ENCODE measurements at places on chromosomes 3 and 15.

- no peak for DNase-seq
Measured at GRCh38 chr3:100310355-100310965, 24.1 kb upstream of the NIT2 start.

GRCh38 chr3:11536936-11537612 is 106.6 kb downstream of the VGLL4 start:
- no peak for DNase-seq

GRCh38 chr3:154324919-154325318 is 632 bp upstream of the DHX36 start:
- no peak for DNase-seq

DNA sequence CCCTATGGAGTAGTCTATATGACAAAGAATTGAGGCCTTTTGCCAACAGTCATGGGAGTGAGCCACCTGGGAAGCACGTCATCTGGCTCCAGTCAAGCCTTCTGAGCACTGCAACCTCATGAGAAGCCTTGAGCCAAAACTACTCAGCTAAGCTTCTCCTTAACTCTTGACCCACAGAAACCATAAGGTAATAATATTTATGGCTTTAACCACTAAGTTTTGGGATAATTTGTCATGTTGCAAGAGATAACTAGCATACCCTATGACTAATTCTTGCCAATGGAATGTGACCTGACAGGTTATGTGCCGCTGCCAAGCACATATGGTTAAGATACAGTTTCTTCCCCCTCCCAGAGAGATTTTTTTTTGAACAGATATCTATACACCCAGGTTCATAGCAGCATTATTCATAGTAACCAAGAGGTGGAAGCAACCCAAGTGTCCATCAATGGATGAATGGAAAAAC is 11.8 kb upstream of the SLC6A11 start:
- DNase-seq: no peak

DNA sequence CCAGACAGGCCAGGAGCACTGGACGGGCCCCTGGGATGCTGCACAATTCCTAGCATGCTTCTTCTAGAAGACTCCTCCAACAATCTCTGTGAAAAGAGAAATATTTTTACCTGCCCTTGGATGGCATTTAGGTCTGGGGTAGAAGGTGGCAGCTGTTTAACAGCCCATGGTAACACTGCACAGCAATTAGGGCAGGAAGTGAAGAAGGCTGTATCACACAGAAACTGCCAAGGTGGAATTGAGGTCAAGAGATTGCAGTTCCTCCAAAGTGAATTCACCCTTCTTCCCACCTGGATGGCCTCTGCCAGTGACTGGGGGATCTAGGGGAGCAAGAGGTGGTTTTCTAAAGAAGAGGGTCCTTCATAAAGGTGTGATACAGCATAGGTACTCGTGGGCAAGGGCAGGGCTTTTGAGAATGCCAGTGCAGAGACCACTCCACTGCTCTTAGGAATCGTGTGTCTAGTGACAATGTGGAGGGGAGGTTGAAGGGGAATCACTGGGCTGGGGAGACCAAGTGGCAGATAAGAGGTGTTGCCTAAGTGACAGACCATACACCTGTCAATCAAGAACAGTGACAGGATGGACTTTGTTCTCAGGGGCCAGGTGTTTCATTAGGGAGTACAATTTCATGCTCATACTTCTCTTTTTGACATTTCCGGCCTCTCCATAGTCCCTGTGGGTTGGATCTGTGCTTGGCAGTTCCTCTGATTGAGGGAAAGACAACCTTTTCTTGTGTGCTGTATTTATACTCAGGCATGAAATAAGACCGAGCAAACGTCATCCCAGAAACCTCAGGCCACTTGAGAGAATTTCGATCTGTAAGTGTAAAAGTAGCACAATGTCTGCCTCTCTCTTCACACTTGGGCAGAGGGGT is 83.5 kb upstream of the BCL6 start:
- no peak for DNase-seq

DNA sequence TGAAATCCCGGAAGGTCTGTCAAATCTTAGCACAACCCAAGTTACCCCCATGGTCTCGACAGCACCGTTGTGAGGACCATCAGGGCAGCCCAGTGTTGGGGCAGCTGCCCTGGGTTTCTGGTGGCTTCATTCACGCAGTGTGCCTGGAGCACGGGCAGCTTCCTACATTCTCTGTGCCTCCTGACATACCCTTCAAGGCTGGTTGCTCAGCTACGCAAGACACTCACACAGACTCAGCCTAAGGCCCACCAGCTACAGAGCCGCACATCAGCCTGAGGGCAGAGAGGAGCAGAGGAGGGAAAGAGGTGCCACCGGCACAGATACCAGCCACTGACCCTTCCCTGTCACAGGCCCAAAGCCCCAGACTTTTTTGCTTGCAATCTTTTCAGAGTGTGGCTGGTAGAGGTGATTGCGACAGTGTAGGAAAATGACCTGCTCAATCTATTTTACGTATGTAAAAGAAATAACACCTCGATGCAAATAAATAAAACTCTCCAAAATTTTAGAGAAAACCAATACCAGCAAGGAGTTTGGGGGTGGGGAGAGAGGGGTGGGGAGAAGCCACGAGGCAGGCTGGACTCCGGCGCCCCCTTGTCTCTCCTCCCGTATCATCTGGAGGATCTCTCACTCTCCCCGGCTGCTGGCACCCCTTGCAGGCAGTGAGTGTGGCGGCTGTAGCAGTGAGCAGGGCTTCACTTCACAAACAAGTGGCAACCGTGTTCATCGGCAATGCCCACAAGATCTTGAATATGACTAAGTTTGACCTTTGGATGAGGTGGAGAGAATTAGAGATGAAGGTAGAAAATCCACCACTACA is 12.7 kb downstream of the CSPG5 start:
- DNase-seq: no peak

Data from activated CD4-positive, alpha-beta T cell treated with anti-CD3 and anti-CD28 coated beads for 4 hours (primary cell).